ENCODE measurements at places on chromosomes 7 and 10.
A peak's percentile ranks its signal among the peaks of the same experiment; 100 is the strongest.

DNA sequence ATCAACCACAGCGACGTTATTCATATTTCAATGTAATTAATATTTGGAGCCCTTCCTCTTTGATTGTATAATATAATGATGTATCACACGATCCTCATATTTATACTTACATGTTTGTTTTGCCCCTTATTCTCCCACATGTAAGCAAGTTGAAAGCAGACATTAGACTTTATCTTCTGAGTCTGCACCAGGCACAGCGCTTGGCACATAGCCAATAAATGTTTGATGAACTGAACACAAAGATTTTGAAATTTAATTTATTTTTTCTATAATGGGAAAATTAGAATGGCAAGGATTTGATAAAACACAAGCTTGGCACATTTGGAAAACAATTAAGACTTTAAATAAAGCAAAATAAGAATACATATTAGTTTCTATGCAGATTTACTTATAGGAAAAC lies 31.6 kb downstream of the ZFAND4 start:
- no peak for DNase-seq
- H3K4me3 ChIP-seq = no peak overlapping the region
- H3K36me3 ChIP-seq = peaks cover 14% of the 10 kb centered on the region
- H3K4me1 ChIP-seq = no peaks in the 10 kb centered on the region

DNA sequence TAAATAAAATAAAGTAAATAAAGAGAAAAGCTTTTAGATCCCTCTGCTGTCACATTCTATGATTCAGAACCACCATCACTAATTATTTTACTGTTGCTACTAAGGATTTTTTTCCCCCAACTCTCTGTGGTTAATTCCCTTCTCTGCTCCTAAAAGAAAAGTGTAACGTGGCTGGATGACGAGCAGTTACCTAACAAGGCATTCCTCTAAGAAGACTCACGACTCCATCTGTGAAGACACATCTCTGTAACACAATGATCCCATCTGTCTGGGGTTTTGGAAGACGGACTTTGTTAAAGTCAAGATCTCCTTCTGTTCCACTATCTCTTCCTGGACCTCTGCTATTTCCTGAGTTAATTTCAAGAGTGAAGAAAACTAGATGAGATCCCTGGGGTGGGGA lies 179.9 kb downstream of the SFMBT2 start:
- peaks cover 22% of the 10 kb centered on the region for H3K4me1 ChIP-seq
- no peak overlapping the region for H3K4me3 ChIP-seq
- H3K27ac ChIP-seq = no peak overlapping the region
- H3K27me3 ChIP-seq = no peaks in the 10 kb centered on the region
- no peak for DNase-seq
- no peaks in the 10 kb centered on the region for H3K36me3 ChIP-seq

DNA sequence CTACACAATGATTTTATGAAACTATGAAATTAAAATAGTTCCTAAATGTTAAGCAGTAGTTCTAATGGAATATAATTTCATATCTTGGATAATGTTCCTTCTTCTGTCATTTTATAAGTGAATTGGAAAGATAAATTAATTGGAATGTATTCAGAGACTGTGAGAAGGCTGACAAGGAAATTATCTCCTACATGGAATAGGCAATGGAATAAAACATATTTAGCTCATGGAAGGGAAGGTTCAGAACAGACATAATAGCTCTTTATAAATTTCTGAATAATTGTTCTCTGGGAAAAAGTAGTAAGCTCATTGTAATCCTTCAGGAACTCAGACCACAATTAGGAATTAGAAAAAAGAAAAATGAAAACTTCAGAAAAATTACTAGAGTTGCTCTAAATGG lies 1172.3 kb upstream of the SORCS1 start:
- H3K27me3 ChIP-seq = no peaks in the 10 kb centered on the region
- no peak for DNase-seq
- H3K4me1 ChIP-seq = no peaks in the 10 kb centered on the region
- H3K36me3 ChIP-seq = no peaks in the 10 kb centered on the region
- no peak overlapping the region for H3K4me3 ChIP-seq
- H3K27ac ChIP-seq = no peak overlapping the region

DNA sequence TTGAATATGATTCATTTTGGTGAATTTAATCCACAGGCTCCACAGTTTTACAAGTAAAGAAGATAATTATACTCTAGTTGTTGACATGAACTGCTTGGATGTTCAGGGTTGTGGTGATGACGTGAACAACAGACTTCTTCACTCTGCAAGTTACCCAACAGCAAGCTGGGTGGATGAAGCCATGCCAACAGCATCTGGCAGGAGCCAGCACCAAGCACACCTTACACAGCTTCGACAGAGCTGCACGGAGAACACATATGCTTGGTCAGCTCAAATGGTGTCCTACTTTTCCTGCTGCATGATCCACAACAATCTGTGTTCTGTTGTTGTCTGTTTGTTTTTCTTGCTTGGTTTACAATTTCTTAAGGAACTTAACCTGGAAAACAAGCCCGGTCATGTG lies 9.8 kb downstream of the NOD1 start:
- H3K27ac ChIP-seq = no peak overlapping the region
- no peaks in the 10 kb centered on the region for H3K27me3 ChIP-seq
- no peaks in the 10 kb centered on the region for H3K36me3 ChIP-seq
- peaks cover 12% of the 10 kb centered on the region for H3K4me1 ChIP-seq
- no peak for DNase-seq
- no peak overlapping the region for H3K4me3 ChIP-seq

- peaks cover 44% of the 10 kb centered on the region for H3K36me3 ChIP-seq
- no peak overlapping the region for H3K4me3 ChIP-seq
These were observed 25.4 kb downstream of the EDRF1 start for GRCh38 chr10:125744909-125745308.

DNA sequence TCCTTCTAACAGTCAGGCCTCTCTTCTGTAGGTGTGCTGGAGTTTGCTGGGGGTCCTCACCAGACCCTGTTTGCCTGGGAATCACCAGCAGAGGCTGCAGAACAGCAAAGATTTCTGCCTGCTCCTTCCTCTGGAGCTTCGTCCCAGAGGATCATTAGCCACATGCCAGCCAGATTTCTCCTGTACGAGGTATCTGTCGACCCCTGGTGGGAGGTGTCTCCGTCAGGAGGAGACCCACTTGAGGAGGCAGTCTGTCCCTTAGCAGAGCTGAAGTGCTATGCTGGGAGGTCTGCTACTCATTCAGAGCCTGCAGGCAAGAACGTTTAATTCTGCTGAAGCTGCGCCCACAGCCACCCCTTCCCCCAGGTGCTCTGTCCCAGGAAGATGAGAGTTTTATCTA lies 611.1 kb upstream of the COBL start:
- peaks cover 2% of the 10 kb centered on the region for H3K36me3 ChIP-seq
- H3K27ac ChIP-seq = no peak overlapping the region
- H3K27me3 ChIP-seq = no peaks in the 10 kb centered on the region
- peaks cover 17% of the 10 kb centered on the region for H3K4me1 ChIP-seq

- H3K27me3 ChIP-seq = no peaks in the 10 kb centered on the region
- H3K4me1 ChIP-seq = peaks cover 5% of the 10 kb centered on the region
These were observed 42.5 kb upstream of the AHR start for GRCh38 chr7:17255926-17256325.

- H3K27ac ChIP-seq = no peak overlapping the region
- no peaks in the 10 kb centered on the region for H3K36me3 ChIP-seq
- no peaks in the 10 kb centered on the region for H3K4me1 ChIP-seq
- no peaks in the 10 kb centered on the region for H3K27me3 ChIP-seq
- H3K4me3 ChIP-seq = no peak overlapping the region
These were observed 73.5 kb downstream of the SLC25A13 start for GRCh38 chr7:96248405-96248804.

DNA sequence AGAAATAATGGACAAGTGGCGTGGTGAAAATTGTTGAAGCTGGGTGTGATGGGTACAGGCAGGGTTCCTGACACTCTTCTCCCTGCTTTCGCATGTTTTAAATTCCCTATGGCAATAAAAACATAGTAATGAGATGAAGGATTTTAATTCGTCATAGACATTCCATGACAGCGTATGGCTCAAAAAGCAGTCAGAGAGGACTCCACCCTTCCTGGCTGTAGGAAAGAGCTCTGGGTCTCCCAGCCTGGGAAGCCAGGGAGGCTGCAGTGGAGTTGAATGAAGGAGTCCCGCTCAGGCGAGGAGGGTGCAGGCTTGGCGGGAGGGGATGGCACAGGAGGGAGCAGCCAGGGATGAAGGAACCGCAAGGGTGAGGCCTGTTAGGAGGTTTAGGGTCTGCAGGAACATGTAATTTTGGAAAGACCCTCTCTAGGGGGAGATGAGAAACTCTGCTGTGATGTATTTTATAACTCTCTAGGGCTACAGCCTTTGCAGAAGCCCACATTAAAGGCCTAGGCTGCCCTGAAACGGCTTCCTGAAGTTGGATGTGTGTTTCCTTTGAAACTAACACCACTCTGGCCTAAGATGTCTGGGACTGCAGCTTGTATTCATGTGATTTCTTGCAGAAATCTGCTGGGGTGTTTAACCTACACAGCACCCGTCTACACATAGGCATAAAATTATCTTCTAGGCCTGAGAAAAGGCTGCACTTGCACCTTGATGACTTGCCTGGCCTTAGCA lies 7.6 kb upstream of the LARP4B start:
- no peak for DNase-seq
- H3K27me3 ChIP-seq = peaks cover 5% of the 10 kb centered on the region
- H3K36me3 ChIP-seq = no peaks in the 10 kb centered on the region
- H3K4me1 ChIP-seq = peaks cover 5% of the 10 kb centered on the region

- peaks cover 6% of the 10 kb centered on the region for H3K36me3 ChIP-seq
- DNase-seq = no peak
- H3K4me1 ChIP-seq = no peaks in the 10 kb centered on the region
- no peak overlapping the region for H3K4me3 ChIP-seq
- no peaks in the 10 kb centered on the region for H3K27me3 ChIP-seq
These were observed 86.5 kb downstream of the DNAJB6 start for GRCh38 chr7:157423348-157423747.

GRCh38 chr7:71987200-71987767 lies 424.9 kb downstream of the CALN1 start:
- no peak overlapping the region for H3K27ac ChIP-seq
- peaks cover 29% of the 10 kb centered on the region for H3K4me1 ChIP-seq
- H3K36me3 ChIP-seq = no peaks in the 10 kb centered on the region
- H3K4me3 ChIP-seq = no peak overlapping the region
- H3K27me3 ChIP-seq = peaks cover 18% of the 10 kb centered on the region

DNA sequence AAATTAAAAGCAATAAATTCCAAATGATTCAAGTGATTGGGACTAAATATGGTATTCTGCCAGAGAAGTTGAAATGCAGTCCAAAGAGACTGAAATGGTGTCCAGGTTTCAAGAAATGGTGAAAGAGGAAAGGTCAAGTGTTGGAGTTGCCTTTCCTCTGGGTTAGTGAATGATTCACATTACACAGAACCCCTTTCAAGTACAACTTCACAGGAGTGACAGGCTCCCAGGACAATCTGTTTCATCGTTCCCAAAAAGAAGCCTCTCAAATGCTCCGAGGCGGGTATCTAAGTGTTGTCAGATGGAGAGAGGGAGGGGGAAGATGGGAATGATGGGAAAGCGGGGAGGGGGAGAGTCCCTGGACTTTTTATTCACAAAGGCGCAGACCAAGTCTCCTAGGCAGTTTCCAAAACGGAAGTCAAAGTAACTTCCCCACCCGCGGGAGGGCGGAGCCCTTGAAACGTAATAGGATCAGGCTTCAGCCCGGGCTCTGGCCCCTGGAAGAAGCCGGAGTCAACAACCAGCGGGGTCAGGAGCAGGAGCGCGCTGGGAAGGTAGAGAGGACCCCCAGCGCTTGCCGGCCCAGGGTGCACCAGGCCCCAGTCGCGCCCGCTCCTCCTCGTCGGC lies 754 bp downstream of the SLC25A13 start:
- no peaks in the 10 kb centered on the region for H3K27me3 ChIP-seq
- H3K4me1 ChIP-seq = peaks cover 10% of the 10 kb centered on the region
- peak overlapping the region; percentile 97 for H3K27ac ChIP-seq
- H3K4me3 ChIP-seq = peak overlapping the region; percentile 86
- DNase-seq = peak; percentile 58

DNA sequence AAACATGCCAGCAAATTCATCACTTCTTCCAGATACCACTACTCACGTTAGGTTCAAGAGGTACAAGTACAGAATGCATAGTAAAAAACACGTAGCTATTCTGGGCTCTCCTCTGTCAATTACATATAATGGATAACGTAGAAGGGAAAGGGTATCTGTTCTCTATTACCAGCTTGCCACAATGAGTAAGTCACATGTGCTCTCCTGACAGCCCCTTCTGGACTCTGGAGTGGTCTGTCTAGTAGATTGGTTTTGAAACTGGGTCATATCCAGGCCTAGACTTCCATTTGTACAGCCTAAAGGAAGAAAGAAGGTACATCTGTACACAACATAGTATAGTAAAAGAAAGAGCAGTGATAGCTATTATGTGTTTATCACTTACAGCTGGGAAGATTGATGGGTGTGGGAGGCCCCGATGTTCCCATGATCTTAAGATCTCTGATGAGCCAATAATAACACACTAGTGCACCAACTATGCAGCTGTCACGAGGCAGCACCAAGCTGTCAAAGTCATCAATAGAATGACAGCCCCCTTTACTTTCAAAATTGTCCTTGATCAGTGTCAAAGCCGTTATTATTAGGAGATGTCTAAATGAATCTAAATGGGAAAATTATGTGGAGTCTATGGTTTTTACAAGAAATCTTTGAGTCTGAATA lies 161.9 kb upstream of the AGK start:
- no peaks in the 10 kb centered on the region for H3K36me3 ChIP-seq
- no peak for DNase-seq
- H3K27ac ChIP-seq = no peak overlapping the region
- no peaks in the 10 kb centered on the region for H3K27me3 ChIP-seq
- H3K4me1 ChIP-seq = no peaks in the 10 kb centered on the region

DNA sequence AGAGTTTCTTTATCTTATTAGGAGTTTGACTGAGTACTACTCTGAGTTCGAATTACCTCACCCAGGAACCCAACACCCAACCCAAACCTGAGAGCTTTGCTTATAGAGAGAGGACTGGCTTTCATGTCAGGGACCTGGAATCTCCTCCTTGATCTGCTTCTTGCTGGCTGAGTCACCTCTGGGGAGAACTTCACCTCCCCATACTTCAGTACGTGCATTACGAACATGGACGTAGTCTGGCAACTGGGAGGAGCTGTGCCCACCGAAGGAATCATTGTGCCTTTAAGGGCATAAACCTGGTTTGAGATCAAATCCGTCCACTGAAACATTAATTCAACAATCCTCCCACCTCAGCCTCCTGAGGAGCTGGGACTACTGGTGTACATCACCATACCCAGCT lies 12.2 kb upstream of the PSAP start:
- no peak overlapping the region for H3K27ac ChIP-seq
- no peak overlapping the region for H3K4me3 ChIP-seq
- H3K36me3 ChIP-seq = no peaks in the 10 kb centered on the region
- no peak for DNase-seq
- no peaks in the 10 kb centered on the region for H3K27me3 ChIP-seq

DNA sequence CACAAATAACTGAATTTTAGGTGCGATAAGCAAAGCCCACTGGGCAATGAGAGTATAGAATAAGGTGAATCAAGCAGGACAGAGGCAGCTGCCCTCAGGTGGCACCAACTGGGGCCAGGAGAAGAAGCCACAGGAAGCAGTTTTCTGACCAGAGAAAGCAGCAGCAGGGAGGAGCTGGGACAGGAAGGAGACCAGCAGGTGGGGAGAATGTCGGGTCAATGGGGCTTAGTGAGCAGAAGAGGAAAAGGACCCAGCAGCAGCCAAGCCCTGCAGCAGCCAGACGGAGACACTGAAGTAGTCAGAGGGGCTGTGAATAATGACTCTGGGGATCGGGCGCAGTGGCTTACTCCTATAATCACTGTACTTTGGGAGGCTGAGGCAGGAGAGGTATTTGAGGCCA lies 209.6 kb upstream of the SH2B2 start:
- peak overlapping the region; percentile 70 for H3K27ac ChIP-seq
- no peaks in the 10 kb centered on the region for H3K27me3 ChIP-seq
- peaks cover 19% of the 10 kb centered on the region for H3K4me1 ChIP-seq
- no peak for DNase-seq
- peaks cover 29% of the 10 kb centered on the region for H3K36me3 ChIP-seq
